Common myeloid progenitor, CD34-positive (primary cell): ENCODE measurements at places on chromosomes 16 and 17.

DNA sequence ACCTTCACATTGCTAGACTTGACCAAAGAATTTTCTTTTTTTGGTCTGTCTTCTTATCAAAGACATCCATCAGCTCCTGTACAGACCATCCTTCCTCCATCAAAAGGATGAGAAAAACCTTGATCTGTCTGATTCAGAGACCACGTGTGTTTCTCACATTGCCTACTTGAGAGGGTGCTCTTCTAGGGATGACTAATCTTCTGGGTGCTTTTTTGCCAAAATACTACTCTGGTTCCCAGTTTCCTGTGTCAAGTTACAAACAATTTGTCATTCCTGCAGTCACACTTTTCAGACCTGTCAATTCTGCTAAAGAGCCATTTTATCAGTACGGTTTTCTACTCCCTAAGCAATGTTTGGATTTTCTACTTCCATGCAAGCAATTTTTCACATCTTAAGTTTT, 492.2 kb downstream of the CDH11 start:
- no peak for DNase-seq

- no peak for DNase-seq
Observed at GRCh38 chr17:78563189-78564145, 13.7 kb downstream of the DNAH17 start.

DNA sequence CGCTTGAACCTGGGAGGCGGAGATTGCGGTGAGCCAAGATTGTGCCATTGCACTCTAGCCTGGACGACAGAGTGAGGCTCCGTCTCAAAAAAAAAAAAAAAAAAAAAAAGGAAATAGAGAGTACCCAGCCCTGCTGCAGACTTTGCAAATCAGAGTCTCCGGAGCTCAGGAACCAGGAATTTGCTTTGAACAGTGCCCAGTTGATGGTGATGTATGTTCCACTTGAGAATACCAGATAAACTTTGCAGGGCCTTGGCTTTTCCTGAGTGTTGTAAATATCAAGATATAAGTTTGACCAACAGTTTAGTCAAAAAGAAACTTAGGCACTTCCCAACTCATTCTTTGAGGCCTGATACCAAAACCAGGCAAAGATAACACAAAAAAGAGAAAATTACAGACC, 30.6 kb upstream of the MAP3K14 start:
- DNase-seq: no peak

GRCh38 chr17:56230660-56231059, 77.4 kb downstream of the ANKFN1 start:
- peak; percentile 26 for DNase-seq

DNA sequence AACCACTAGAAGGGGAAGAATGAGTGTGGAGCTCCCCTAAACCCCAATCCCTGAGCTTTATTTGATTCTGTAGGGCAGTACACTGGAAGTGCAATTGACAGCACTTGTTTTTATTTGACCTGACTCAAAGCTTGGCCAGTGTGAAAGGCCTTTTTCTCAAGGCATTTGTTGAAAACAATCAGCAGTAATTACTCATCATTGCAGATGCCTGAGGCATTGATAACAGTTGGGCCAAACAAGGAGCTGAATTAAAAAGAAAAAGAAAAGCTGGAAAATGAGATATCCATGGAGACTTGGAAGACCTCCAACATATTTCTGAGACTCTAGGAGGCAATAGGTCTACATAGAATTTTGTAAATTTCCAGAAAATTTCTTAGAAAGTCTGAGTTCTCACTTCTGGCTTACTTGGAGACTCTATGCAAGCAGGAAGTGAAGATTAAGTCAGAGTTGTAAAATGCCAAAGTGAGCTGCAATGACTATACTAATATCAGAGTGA, 200.8 kb upstream of the KCNJ16 start:
- no peak for DNase-seq

GRCh38 chr16:19678804-19679203, 39.2 kb downstream of the KNOP1 start:
- no peak for DNase-seq

DNA sequence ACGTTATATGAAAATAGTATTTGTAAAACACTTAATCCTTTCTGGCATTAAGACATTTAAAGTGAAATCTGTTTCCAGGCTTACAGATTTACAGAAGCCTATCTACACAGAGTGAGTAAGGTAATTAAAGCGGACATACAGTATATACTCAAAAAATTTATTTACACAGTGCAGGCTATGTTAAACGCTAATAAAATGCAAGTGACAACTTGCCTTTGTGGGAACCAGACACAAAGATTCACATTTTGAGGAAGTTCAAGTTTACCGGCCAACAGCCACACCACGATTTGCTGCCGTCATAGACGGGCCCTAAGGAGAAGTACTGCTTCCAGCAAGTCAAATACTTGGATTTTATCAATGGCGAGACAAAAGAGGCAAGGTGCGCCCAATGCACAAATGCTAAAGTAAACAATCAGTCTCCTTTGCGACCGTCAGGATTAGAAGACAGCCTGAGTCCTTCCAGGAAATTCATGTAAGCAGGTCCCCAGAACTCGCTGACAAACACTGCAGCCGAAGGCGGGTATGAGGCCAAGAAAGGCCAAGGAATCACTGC, 801 bp downstream of the VPS35 start:
- peak; percentile 85 for DNase-seq

GRCh38 chr16:20074099-20074991, 655 bp upstream of the GPR139 start:
- DNase-seq: no peak

- no peak for DNase-seq
Observed at GRCh38 chr16:49745311-49745747, 110.6 kb downstream of the ZNF423 start.

DNA sequence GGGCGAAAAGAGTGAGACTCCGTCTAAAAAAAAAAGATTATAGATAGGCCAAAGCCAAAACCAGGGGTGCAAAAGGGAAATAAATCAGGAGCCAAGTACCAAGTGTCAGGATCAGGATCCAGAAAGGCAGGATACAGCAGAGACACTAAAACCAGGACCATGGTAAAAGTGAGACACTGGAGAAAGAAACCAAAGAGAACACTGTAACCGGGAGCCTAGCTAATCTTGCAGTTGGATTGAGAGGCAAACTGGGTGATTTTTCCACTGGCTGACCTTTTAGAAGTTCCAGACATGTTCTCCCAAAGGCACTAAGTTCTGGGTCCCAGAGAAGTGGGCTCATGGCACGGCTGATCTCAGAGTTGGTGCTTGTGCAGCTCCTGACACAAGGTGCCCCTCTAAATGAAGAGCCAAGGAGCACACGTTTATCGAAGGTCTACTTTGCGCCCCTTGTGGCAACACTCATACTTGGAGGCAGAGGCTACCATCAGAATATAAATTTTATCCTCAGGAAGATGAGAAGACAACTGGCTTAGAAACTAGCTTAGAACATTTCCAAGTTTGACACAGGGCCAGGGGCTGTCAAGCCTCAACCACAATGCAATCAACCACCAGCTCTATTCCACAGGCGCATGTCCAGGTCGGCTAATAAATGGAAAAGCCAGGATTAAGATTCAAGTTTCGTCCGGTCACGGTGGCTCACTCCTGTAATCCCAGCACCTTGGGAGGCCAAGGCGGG, 27.5 kb upstream of the HELZ start:
- peak; percentile 41 for DNase-seq

GRCh38 chr17:73731733-73732132, 87.5 kb upstream of the SDK2 start:
- DNase-seq: peak; percentile 85

GRCh38 chr17:41970901-41971331, 4.3 kb downstream of the CNP start:
- DNase-seq: no peak

DNA sequence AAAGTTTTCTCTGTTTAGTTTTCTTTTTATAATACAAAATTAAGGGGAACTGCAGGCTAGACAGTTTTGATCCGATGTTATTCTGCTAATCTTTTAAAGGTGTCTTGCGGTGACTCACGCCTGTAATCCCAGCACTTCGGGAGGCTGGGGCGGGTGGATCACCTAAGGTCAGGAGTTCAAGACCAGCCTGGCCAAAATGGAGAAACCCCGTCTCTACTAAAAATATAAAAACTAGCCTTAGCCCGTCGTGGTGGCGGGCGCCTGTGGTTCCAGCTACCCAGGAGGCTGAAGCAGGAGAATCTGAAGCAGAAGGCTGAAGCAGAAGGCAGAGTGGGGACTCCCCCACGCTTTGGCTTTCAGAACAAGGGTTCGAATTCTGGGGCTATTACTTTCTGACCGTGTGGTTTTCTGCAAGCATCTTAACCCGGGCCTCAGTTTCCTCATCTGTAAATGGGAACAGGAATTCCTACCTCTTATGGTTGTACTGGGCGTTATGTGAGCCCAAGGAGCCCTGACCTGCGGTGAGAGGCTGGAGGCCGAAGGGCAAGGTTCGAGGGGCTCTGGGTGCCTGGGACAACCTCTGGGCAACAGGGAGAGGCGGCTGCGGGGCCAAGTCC, 1.2 kb upstream of the KATNB1 start:
- peak; percentile 31 for DNase-seq

- peak; percentile 98 for DNase-seq
Observed at GRCh38 chr17:78759203-78759968, 22.7 kb downstream of the CYTH1 start.

- DNase-seq: no peak
Observed at GRCh38 chr17:10837921-10838320, at the start of gene PIRT. PIRT (minus strand) TSS chr17:10838087; CDS start chr17:10825645, 12,442 bp downstream.

GRCh38 chr17:54933921-54934320, 33.3 kb downstream of the TOM1L1 start:
- DNase-seq: peak; percentile 22

- DNase-seq: no peak
Observed at GRCh38 chr17:42068979-42069378, 18.6 kb upstream of the C17orf113 start.

DNA sequence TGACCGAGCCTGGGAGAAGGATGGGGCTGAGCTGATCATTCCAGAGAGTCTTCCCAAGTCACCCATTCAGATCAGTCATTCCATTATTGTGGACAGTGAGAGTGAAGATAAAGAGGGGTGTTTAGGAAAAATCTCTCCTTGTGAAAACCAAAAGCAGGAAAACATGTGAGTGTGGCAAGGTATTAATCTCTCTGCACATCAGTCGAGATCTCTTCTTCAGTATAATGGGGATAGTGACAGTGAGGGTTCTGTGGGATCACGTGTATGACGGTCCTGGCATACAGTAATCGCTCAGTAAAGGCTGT, 35.4 kb downstream of the CHD9 start:
- no peak for DNase-seq

- DNase-seq: no peak
Observed at GRCh38 chr17:42200706-42201457, 6.6 kb upstream of the GHDC start.
